Glomerular endothelial cell (primary cell): ENCODE measurements at places on chromosomes 2 and 18.

GRCh38 chr18:76980663-76981395 lies 151.8 kb downstream of the MBP start:
- no peak for DNase-seq

DNA sequence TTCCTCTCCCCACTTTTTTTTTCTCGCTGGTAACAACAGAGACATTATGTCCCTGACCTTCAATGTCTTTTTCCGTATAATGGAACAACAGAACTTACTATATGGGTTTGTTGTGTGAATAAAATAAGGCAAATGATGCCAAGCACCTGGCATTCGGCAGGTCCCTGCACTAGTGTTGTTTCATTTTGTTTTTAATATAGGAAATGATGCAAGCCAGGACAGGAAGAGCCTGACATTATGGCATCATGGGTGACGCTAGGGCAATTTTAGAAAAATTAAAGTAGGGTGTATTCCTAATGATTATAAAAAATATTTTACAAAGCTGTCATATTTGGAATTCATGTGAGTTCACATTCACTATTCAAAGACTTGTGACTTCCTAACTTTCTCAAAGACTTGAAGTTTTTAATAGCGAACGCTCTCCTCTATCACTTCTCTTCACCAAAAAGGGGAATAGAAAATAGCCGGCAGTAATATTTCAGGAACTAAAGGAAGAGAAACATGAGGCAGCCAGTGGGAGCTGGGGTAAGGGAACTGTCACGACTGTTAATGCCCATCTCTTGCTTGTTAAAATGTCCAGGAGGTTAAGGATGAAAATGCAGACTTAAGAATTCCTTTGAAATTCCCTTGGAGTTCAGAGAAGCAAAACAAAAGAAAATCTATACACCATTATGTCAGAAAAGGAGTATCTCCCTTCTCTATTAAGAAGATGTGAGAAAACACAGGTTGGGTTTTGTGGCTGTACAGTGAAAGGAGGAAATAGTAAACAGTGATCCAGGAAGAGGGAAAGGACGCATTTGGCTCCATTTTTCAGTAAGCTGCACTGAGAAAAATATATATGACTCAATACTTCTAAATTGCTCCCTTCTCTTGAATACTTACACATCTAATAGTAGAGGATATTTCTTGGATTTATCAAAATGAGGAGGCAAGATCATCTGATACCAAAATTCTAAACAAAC lies 60.2 kb downstream of the DPP4 start:
- no peak for DNase-seq

- no peak for DNase-seq
Observed at GRCh38 chr2:200585730-200586643, at the start of gene AOX1. Gene AOX1 (plus strand): TSS chr2:200586014. CDS start chr2:200586109, 95 bp downstream.

DNA sequence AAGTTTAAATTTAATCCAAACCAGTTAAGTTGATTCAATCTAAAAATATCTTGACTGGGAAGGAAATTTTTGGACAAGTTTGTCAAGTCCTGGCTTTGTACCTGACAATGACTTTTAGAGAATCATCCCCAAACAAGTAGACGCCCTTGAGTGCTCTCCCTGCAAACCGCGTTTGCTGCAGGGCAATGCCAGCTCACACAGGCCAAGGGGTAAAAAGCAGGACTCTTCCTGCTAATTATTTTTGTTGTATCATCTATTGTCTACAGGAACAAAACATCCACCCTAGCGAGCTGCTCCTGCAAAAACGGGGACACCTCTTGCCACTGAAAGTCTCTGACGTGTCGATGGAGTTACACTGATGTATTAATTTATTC lies 10.9 kb downstream of the ID2 start:
- no peak for DNase-seq

DNA sequence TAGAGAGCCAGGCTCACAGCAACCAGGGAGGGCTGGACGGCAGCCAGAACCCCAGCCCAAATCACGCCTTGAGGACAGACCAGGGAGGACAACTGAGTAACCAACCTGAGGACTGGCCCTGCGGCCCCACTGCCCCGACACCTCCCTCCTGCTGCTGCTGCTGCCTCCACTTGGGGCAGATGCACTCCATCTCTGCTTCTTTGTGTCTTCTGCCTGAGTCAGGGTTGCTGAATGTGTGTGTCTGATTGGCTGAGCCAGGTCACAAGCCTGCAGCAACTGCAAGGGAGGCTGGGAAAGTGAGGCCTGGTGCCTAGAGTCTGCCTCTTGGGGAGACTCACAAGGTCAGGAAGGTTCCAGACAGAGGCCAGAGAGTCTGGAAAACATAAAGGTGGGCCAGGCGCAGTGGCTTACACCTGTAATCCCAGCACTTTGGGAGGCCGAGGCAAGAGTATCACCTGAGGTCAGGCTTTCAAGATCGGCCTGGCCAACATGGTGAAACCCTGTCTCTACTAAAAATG lies 83.4 kb downstream of the ZFP36L2 start:
- DNase-seq = no peak

- DNase-seq = no peak
Observed at GRCh38 chr2:120463996-120464395, 118.1 kb downstream of the INHBB start.

DNA sequence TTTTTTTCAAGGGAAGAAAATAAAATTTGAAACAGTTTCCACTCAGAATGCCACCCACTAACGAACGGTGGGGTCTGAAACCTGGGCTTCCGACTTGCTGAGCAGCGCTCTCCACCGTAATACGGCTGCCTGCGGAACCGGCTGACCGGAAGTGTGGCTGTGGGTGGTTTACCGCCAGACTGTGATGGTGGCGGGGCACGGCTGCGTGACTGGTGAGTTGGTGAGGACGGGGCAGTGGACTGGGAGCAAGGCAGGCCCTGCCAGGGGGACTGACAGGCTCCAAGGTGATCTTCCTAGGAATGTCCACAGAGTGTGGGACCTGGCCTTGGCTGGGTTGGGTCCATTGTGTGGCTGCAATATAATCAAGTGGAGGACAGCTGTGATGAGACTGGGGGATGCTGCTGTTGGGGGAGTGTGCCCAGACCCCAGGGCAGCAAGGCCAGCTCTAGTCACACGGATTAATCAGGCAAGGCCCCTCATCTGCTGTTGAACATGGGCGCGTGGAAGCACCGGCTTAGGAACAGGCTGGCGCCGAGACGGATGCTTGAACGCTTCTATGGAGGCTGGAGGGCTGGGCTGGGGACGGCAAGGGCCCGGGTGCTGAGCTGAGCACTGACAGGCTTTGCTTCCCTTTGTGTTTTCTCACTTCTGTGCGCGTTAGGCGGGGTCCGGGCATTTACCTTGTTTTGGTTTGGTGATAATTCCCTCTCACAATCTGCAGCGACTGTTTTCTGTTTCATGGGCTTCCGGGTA lies 357.7 kb upstream of the SPRED2 start:
- DNase-seq = no peak

DNA sequence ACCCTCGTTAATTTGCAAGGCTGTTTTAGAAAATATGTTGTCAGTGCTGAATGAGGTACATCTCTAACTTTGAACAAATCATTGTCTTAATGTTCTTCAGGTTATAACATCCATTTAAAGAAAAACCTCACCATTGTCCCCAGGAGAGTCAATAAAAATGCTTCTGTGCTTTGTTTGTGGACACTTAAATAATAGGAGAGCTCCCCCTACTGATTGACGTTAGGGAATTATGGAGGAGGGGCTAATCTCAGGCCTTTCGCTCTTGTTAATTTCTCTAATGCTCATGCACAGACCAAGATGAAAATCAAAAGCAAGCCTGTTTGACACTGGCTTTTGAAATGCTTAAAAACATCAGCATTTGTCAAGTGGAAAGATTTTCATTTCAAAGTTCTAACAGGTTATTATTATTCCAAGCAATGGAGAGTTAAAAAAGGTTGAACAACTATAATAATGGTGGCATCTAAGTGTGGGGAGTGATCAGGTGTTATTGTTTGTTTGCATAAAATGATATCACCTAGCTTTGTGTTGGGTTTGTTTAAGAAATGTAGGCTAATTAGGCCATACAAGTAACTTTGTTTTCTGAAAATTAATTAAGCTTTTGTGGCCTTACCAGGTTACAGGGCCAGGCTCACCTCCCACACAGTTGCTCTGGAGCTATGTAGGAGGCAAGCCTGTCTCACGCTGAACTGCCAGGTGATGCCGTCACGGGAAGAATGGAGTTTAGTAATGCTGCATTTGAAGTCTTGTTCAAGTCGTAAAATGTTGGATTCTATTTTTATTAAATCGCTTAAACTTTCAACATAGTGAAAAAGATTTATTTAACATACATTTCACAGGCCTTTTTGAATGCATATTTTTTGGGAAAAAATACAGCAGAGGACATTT lies 51.7 kb upstream of the SMIM21 start:
- DNase-seq = peak; percentile 36

DNA sequence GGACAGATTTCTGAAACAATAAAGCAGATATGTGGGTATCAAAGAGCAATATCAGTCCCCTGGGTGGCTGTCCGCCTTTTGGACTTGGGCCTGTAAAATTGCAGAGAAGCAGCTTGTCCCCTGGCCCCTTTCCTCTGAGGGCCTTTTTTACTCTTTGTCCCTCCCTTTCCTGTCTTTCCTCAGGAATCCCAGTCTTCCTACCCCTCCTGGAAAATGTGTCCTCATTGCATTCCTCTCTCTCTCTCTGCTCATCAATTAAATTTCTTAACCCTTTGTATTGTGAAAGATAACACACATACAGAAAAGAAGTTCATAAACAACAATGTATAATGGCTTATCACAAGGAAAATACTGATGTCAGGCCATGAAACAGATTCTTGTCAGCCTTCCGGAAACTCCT lies 3.0 kb upstream of the GRB14 start:
- no peak for DNase-seq

DNA sequence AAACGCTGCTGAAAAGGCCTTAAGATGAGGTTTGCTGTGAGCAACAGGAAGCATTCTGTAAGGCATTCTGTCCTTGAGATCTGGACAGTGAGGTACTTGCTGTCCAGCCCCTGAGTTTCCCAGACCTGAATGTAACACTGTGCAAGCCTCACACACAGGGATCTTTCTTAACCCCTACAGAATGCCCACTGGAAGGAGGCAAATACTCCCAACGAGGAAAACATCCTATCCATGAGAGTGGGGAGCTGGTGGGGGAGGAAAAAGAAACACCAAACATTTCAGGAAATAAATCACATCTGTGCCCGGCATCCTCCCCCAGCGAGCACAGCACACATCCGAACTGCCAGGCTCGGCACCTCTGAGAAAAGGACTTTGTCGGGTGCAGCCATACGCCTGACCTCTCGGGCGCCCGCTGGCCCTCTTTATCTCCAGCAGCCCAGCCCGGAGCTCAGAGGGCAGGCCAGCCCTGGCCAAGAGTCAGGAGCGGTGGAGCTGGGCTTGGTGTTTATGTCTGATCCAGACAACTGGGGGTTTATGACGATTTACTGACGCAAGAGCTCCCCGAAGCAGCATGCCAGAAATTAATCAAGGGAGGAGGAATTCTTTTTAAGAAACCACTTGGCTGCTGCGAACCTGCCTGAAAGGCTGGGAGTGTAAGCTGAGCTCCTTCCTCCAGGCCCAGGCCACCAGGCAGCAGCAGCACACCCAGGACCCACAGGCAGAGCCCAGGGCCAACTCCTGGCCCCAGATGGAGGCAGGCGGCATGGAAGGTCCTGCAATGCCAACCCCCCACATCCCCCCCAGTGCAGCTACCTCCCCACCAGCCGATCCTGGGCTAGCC lies 72.2 kb downstream of the HDAC4 start:
- DNase-seq = no peak

DNA sequence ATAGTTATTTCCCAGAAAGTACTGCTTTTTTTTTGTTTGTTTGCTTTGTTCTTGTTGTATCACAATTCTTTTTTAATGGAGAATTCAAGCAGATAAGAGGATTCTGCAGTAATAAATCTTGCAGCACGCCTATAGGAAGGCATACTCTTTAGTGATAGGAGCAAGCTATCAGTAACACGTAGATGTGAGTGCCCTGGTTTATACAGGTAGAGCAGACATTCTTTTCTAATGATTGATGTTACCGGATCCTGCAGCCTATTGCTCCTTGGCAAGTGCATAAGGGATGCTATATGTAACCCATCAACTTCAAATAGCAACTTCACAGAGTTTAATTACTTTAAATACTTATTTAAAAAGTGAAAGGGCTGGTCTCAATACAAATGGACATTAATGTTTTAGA lies 834.2 kb upstream of the GCFC2 start:
- no peak for DNase-seq

- no peak for DNase-seq
Observed at GRCh38 chr2:63051042-63051794, 588 bp downstream of the OTX1 start.

DNA sequence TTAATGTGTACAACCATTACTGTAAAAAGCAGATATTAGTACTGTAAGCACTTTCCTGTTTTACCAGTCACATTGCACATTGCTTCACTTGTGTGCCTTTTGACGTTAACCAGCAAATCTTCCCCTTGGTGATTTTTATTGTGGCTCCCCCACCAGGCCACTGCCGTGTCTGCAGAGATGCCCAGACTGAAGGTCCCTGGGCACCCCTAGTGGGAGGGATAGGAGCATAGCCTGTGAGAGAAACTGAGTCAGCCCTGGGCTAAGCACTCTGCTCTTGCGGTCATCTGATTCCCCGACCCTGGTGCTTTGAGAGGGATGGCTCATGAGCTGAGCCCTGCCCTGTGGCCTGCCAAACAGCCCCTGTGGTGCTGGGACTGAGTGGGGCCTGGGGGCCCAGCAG lies 73.4 kb downstream of the INPP4A start:
- no peak for DNase-seq
